ENCODE measurements at places on chromosomes 1 and 21.
A peak's percentile ranks its signal among the peaks of the same experiment; 100 is the strongest.

- peak; percentile 42 for DNase-seq
Measured at GRCh38 chr1:23867542-23867894, 572 bp downstream of the FUCA1 start.

DNA sequence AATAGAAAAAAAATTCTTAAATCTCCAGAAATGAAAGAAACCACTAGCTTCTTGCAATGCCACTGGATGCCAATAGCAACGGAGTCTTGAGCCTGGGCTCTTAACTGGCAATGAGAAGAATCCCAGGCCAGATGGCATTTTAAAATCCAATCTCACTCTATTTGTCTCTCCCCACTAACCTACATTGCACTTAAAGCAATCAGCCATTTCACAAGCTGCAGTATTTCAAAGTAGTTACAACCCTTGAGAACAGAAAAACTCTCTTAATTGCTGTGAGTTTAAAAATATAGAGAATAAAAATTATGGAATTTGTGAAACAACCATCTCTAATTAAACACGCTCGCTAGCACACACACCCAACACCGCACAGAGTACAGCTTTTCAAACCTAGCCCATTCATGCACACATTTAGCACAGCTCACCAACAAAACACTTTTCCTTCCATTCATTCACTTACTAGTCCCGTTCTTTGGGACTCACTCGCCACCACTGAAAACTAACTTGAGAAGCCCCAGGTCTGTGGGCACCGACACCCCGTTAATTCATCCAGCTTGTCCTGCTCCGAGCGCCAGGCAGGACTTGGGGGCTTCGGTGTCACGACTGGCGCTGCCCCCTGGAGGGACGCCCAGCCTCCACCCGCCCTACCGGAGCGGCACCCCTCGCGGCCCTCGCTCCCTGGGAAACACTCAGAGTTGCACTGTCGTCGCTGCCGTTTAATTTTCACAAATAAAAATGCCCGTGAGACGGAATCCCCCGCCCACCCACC is 1.0 kb downstream of the DDAH1 start:
- DNase-seq = no peak

DNA sequence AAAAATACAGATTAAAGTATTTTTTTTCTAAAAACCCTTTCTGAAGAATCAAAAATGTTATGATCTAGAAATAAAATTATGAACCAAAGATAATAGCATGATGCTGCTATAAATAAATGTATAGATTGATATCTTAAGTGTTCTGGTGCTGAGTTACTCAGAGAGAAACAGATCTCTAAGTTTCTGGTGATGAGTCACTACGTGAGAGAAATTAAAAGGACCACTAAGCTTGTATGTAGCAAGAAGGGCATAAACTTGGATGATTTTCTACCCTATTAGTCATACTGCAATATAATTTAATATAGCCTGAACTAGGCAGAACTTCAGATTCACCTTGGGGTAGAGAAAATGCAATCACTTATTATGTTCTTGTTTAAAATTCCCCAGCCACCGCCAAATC is 514.8 kb downstream of the AMY1C start:
- no peak for DNase-seq

GRCh38 chr1:183124259-183124658 is 61.8 kb upstream of the LAMC2 start:
- DNase-seq = no peak

- no peak for DNase-seq
Measured at GRCh38 chr1:45375104-45376090, 35.2 kb upstream of the MUTYH start.

GRCh38 chr21:14567331-14568279 is 21.5 kb upstream of the SAMSN1 start:
- no peak for DNase-seq

DNA sequence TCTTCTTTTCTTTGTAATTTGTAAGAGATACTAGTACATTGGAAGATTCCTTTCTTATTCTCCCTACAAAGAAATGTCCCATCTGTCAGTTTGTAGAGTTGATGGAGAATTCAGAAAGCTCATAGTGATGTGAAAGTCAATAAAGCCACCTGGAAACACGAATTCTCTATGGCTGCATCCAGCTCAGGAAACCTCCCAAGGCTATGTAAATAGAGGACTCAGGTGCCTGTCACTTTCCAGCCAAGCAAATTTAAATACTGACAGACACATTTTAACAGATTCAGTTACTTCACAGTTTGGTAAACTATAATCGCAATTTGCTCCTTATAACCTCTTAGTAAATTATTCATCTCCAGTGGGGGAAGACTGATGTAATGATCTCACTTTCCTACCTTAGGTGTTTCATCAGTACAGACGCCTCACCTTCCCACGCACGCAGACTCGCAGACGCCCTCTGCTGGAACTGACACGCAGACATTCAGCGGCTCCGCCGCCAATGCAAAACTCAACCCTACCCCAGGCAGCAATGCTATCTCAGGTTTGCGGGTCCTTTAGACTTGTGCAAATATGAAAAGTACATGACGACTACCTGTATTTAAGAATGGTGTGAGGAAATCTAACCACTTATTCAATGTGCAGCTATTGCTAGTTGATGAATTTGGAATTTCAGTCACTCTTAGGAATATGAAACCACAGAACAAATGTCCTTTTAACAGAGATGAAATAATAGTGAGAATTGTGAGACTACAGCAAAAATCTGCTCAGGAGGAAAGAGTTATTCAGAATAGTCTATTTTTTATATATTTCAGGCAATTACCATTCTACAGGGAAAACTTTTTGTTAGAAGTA is 60.6 kb downstream of the PTPRC start:
- peak; percentile 60 for DNase-seq

GRCh38 chr1:197178998-197179397 is 32.5 kb upstream of the ASPM start:
- no peak for DNase-seq

GRCh38 chr1:6467224-6467623 is 1.3 kb upstream of the TNFRSF25 start:
- no peak for DNase-seq

DNA sequence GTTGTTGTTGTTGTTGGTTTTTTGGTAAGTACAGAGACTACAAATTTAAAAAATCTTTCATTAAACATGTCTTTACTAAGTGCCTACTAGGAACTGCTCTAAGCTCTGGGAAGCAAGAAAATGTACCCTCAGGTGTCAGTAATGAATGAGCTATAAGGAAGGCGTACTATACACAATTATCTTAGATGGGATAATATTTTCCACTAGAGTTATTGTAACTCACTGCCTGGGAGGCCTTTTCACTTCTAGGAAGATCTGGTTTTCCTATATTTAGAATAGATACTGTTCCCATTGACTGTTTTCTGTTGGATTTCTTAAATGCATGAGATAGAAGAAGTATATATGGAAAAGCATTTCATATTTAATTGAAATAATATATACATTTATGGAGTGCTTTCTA is 19.6 kb downstream of the CLIC4 start:
- no peak for DNase-seq

DNA sequence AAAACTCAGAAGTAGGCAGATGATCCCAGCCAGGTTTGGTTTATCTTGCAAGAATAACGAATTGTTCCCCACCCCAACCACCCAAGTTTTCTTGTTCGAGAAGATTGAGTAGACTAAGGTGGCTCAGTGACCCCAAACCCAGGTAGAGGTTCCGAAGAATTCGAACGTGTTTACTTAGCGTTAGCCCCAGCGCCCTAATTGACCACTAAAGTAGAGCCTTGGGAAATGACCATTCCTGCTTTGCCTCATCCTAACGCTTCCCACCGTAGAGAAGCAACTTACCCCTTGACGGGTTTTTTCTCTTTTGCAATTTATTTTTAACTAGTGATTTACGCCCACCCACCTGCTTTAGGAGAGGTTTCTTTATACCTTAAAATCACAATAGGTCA is 870 bp downstream of the FBXO28 start:
- DNase-seq = no peak

- DNase-seq = no peak
Measured at GRCh38 chr1:171257607-171258076, 9.3 kb downstream of the FMO1 start.

GRCh38 chr1:21530368-21531016 is 21.3 kb downstream of the ALPL start:
- no peak for DNase-seq

GRCh38 chr1:93609536-93609935 is 72.1 kb downstream of the BCAR3 start:
- DNase-seq = no peak

GRCh38 chr1:151254217-151255213 is at the start of gene PSMD4:
PSMD4 (plus strand) TSS chr1:151254734; CDS start chr1:151254783, 49 bp downstream.
- DNase-seq = peak; percentile 99

GRCh38 chr1:156448134-156448967 is 52.2 kb downstream of the MEF2D start:
- no peak for DNase-seq

All from small intestine (tissue), 16 donors.